ENCODE measurements at places on chromosomes 3 and 15. TPM values are rescaled to one million over a fixed set of nuclear protein-coding genes. Genes with fewer than 3 reads are reported as not detected.

ROPN1 gene
- total RNA-seq = not detected

GPR149 gene
- total RNA-seq = not detected

TEX9 gene
- total RNA-seq = 1.9 TPM

ZNF620 gene
- 12.1 TPM for total RNA-seq

ATP13A4 gene
- 1.2 TPM for total RNA-seq

CCR8 gene
- not detected for total RNA-seq

PARL gene
- 97.0 TPM for total RNA-seq

DNA sequence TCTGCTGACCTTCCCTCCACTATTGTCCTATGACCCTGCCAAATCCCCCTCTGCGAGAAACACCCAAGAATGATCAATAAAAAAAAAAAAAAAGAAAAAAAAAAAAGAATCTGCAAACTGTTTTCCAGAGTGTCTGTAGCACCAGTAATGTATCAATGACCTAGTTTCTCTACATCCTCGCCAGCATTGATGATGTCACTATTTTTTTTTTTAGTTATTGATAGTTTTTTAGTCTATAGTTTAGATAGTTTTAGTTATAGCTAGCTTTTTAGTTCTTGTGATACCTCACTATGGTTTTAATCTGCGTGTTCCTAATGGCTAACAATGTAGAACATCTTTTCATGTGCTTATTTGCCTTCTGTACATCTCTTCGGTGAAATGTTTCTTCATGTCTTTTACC is 36.1 kb upstream of the XIRP1 start:
- H3K4me3 ChIP-seq = no peak overlapping the region
- H3K36me3 ChIP-seq = no peaks in the 10 kb centered on the region
- H3K4me1 ChIP-seq = no peaks in the 10 kb centered on the region
- no peak for DNase-seq
- no peak overlapping the region for H3K27ac ChIP-seq

GRCh38 chr3:123800362-123800682 is 83.8 kb downstream of the MYLK start:
- H3K27me3 ChIP-seq = no peaks in the 10 kb centered on the region
- H3K27ac ChIP-seq = no peak overlapping the region
- no peak for DNase-seq

GRCh38 chr15:98856532-98856907 is 151.1 kb downstream of the PGPEP1L start:
- H3K4me3 ChIP-seq = no peak overlapping the region
- no peak overlapping the region for H3K27ac ChIP-seq
- DNase-seq = no peak
- peaks cover 50% of the 10 kb centered on the region for H3K4me1 ChIP-seq

GRCh38 chr3:169278092-169278491 is 385.4 kb downstream of the MECOM start:
- no peak for DNase-seq
- no peaks in the 10 kb centered on the region for H3K27me3 ChIP-seq
- no peak overlapping the region for H3K4me3 ChIP-seq
- H3K27ac ChIP-seq = no peak overlapping the region
- peaks cover 28% of the 10 kb centered on the region for H3K4me1 ChIP-seq
- no peaks in the 10 kb centered on the region for H3K36me3 ChIP-seq

GRCh38 chr3:134992586-134992985 is 197.5 kb downstream of the EPHB1 start:
- H3K27ac ChIP-seq = no peak overlapping the region
- no peaks in the 10 kb centered on the region for H3K4me1 ChIP-seq
- no peaks in the 10 kb centered on the region for H3K36me3 ChIP-seq
- DNase-seq = no peak
- no peak overlapping the region for H3K4me3 ChIP-seq
- no peaks in the 10 kb centered on the region for H3K27me3 ChIP-seq

DNA sequence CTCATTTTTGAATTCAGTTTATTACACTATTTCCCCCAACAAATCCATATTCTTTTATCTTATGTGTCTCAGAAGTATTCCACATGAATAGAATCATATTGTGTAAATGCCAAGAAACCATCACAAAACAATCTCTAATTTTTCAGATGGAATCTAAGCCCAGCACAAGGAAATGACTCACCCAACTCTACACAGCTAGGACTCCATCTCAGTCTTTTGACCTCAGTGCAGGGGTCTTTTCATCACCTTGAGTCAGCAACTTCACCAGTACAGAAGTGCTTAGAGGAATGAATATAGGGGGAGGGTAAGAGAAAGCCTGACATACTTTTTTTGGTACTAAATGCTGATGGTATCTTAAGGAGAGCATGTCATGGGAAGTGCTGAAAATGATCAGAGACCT is 169.3 kb upstream of the LRRN1 start:
- DNase-seq = no peak
- peaks cover 13% of the 10 kb centered on the region for H3K4me1 ChIP-seq
- no peak overlapping the region for H3K27ac ChIP-seq
- H3K36me3 ChIP-seq = no peaks in the 10 kb centered on the region

GRCh38 chr15:44676676-44677075 is 13.2 kb upstream of the SPG11 start:
- no peaks in the 10 kb centered on the region for H3K27me3 ChIP-seq
- no peak overlapping the region for H3K27ac ChIP-seq
- no peak overlapping the region for H3K4me3 ChIP-seq

DNA sequence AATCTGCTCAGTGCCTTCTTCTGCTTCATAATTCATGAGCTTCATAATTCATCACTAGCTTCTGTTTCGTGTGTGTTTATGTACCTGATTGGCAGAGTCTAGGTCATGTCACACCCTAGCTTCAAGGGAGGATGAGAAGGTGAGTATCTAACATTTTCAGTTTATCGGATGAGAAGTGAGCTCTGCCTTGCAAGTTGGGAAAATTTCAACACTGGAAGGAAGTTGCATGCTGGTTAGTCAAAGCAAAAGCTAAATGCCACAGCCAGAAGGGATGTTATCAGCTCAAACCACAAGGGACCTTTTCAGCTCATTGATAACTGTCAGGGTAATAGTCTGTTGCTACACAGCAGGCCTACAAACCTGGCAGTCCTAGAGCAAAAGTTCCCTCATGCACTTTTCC is 7.3 kb upstream of the TNFSF10 start:
- H3K27ac ChIP-seq = no peak overlapping the region
- no peaks in the 10 kb centered on the region for H3K36me3 ChIP-seq
- DNase-seq = no peak

GRCh38 chr3:4533489-4534443 is 40.6 kb downstream of the ITPR1 start:
- no peak overlapping the region for H3K4me3 ChIP-seq
- no peaks in the 10 kb centered on the region for H3K36me3 ChIP-seq
- peaks cover 8% of the 10 kb centered on the region for H3K4me1 ChIP-seq
- no peaks in the 10 kb centered on the region for H3K27me3 ChIP-seq
- no peak for DNase-seq

GRCh38 chr15:99944131-99944530 is 210.9 kb upstream of the LYSMD4 start:
- H3K27ac ChIP-seq = no peak overlapping the region
- DNase-seq = no peak
- no peaks in the 10 kb centered on the region for H3K4me1 ChIP-seq
- no peak overlapping the region for H3K4me3 ChIP-seq
- H3K27me3 ChIP-seq = no peaks in the 10 kb centered on the region

- no peak for DNase-seq
- H3K27ac ChIP-seq = no peak overlapping the region
- H3K36me3 ChIP-seq = no peaks in the 10 kb centered on the region
- H3K27me3 ChIP-seq = no peaks in the 10 kb centered on the region
- H3K4me3 ChIP-seq = no peak overlapping the region
These were observed 60.6 kb upstream of the GYG1 start for GRCh38 chr3:148930752-148931151.

- H3K4me1 ChIP-seq = peaks cover 15% of the 10 kb centered on the region
- no peaks in the 10 kb centered on the region for H3K36me3 ChIP-seq
- H3K27me3 ChIP-seq = no peaks in the 10 kb centered on the region
- no peak for DNase-seq
- H3K4me3 ChIP-seq = no peak overlapping the region
These were observed 24.0 kb upstream of the USP3 start for GRCh38 chr15:63480441-63480821.

GRCh38 chr3:42495393-42495792 is 7.0 kb upstream of the VIPR1 start:
- DNase-seq = peak; percentile 3
- no peak overlapping the region for H3K4me3 ChIP-seq
- no peak overlapping the region for H3K27ac ChIP-seq
- H3K36me3 ChIP-seq = no peaks in the 10 kb centered on the region

DNA sequence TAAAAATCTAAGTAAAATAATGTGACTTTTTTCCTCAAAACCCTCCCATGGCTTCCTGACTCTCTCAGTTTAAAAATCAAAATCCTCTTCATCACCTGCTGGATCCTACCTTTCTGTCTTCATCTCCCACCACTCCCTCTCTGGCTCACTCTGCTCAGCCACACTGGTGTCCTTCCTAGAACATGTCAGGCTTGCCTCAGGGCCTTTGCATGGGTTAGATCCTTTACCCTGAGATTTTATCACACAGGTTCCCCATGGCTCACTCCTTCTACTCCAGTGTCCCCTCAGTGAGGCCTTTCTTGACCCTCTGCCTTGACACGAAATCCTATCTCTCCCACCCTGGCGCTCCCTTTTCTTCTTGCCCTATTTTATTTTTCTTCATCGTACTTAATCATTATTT is 141.8 kb downstream of the RPL22L1 start:
- H3K4me1 ChIP-seq = 0 out of 2 replicates have a peak, but pooled peaks cover 4% of the 10 kb centered on the region
- no peaks in the 10 kb centered on the region for H3K36me3 ChIP-seq
- no peak overlapping the region for H3K27ac ChIP-seq

DNA sequence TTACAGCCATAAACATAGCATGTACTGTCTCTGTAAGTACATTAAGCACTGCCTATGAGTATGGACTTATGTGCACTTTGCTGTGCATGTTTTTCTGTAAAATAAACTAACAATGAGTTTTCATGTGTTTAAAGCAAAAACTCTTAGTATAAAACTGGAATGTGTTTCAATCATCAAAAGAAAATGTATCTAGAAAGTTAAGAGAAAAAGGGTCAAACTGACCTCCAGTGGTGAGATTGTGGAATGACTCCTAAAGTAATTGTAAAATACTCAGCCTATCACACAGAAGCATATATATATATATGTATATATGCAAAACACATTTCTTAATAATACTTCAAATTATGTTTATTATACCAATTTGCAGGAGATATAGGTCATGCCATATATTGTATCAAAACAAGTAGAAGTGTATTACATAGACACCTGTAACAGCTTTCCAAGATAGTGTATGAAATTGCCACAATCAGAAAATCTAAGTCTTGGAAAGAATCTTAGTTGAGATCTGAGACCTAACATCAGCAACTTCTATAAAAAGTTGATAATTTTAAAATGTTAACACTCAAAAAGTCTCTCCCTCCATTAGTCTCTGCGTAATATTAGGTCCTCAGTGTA is 199.6 kb downstream of the FMN1 start:
- H3K4me1 ChIP-seq = no peaks in the 10 kb centered on the region
- no peaks in the 10 kb centered on the region for H3K36me3 ChIP-seq
- no peak overlapping the region for H3K27ac ChIP-seq
- H3K4me3 ChIP-seq = no peak overlapping the region
- no peaks in the 10 kb centered on the region for H3K27me3 ChIP-seq

GRCh38 chr3:134061401-134061800 is 31.7 kb upstream of the SLCO2A1 start:
- DNase-seq = no peak
- no peak overlapping the region for H3K27ac ChIP-seq
- H3K4me1 ChIP-seq = peaks cover 46% of the 10 kb centered on the region
- H3K4me3 ChIP-seq = no peak overlapping the region
- H3K27me3 ChIP-seq = no peaks in the 10 kb centered on the region
- no peaks in the 10 kb centered on the region for H3K36me3 ChIP-seq

- H3K27me3 ChIP-seq = no peaks in the 10 kb centered on the region
- no peaks in the 10 kb centered on the region for H3K36me3 ChIP-seq
- no peak overlapping the region for H3K4me3 ChIP-seq
These were observed 235.2 kb downstream of the DTWD1 start for GRCh38 chr15:49855917-49856637.

DNA sequence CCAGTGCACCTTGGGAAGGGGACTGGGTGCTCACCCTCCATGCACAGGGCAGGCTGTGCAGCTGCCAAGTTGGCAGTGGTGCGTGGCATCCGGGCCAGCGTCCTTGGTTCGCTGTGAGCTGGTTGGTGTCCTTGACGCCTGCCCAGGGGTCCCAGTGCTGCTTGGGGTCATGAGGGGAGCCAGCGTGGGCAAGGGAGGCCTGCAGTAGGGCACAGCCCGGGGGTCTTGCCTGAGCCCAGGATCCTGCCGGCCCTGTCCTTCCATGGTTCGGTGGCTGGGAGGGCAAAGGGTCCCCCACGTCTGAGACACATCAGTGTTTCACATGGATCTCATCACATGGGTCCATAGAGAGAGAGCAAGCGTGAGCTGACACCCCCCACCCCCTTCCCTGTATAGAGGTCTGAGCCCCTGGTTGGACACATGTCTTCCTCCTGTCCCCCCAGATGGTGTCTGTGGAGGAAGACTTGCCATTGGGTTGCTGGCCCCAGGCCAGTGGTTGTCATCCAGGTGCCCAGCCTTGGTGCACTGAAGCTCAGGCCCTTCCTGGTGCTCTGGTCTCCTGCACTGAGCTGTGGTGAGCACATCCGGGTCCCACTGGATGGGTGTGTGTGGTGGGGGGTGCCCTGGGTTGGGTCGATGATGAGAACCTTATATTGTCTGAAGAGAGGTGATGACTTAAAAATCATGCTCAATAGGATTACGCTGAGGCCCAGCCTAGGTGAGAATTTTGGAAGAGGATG is 232.3 kb downstream of the SNRPN start:
- H3K27ac ChIP-seq = no peak overlapping the region
- H3K27me3 ChIP-seq = no peaks in the 10 kb centered on the region
- no peak overlapping the region for H3K4me3 ChIP-seq
- no peaks in the 10 kb centered on the region for H3K4me1 ChIP-seq
- DNase-seq = no peak
- H3K36me3 ChIP-seq = no peaks in the 10 kb centered on the region

DNA sequence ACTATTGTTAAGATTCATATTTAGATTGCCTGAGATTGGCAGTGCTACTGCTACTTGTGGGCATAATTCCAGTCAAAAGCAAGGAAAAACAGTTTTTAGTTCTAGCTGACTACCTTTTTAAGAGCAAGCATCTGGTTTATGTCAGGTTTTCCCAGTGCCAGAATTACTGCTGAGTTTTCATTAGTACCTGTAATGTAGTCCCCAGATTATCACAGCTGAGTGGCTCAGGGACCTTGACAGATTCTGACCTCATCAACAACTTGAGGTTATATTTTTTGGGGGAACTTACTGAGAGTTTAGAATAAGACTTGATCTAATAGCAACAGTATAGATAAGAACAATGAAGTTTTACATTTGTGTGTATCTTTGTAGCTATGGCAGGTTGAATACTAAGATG is 31.0 kb downstream of the NXPE3 start:
- no peaks in the 10 kb centered on the region for H3K27me3 ChIP-seq
- peaks cover 17% of the 10 kb centered on the region for H3K4me1 ChIP-seq
- no peak overlapping the region for H3K27ac ChIP-seq
- H3K36me3 ChIP-seq = no peaks in the 10 kb centered on the region
- no peak overlapping the region for H3K4me3 ChIP-seq
